Activated T-cell treated with anti-CD3 and anti-CD28 coated beads for 48 hours (primary cell): ENCODE measurements at places on chromosomes 12 and 14.

DNA sequence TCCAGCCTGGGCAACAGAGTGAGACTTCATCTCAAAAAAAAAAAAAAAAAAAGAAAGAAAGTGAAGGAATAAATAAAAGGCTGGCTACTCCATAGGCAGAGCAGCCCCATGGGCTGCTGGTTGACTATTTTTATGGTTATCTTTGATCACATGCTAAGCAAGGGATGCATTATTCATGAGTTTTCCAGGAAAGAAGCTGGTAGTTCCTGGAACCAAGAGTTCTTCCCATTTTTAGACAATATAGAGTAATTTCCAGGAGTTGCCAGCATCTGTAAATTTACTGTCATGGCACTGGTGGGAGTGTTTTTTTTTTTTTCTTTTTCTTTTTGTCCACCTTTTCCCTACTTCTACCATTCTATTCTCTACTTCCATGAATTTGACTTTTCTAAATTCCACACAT is 24.2 kb downstream of the FGD4 start:
- DNase-seq: no peak

DNA sequence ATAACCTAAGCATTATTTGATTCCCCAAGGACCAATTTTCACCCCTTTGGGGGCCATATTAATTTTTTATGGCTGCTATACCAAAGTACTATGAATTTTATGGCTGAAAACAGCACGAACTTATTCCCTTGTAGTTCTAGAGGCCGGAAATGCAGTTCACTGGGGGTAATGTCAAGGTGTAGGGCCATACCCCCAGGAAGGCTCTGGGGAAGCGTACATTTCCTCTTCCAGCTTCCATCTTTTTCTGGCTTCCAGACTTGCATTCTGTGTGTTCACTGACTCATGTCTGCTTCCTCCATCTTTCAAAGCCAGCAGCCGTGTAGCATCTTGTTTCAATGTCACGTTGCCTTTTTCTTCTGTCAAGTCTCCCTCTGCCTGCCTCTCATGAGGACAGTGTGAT is 133.5 kb downstream of the BICD1 start:
- DNase-seq: no peak

DNA sequence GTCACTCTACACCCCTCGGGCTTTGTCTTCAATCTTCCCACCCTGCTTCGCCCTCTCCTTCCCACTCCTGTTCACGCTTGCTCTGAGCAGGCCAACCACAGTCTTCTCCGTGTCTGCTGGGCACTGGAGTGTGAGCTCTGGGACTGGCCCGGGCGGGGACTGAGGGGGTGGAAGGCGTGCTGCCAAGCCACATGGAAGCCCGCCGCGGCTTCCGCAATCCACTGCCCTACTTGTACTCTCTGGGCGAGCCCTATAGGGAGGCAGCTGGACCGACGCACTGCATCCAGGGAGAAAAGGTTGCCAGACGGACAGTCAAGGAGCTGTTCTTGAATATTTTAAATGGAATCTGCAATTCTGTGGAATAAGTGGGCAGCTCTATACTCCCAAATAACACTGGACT is 24.8 kb downstream of the GOLGA3 start:
- DNase-seq: no peak

DNA sequence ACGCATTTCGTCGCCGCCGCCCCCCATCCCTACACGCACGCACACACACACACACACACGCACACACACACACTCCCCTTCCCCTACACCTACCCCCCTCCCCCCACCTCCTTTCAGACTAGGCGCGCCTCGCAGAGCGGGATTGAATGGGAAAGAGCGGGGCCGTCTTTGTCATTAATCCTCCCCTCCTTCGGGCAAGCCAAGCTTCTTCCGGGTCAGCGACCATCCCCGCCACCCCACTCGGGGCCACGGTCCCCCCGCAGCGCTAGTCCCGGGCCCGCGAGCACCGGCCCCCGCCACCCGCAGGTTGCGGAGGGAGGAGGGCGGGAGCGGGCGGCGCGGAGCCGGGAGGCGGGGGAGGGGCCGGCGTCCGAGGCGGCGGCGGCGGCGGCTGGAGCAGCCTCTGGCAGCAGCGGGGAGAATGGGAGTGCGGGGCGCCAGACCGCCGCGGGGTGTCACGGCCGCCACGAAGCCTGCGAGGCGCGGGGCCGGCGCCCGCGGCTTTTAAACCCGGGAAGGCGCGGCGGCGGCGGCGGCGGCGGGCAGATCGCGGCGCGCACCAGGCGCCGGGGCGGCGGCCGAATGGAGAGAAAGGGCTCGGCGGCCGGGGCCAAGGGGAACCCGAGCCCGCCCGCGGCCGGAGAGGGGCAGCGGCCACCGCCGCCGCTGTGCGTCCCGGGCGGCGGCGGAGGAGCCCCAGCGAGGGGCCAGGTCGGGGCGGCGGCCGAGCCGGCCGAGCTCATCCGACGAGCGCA is at the start of gene TTC9:
Gene TTC9, plus strand, starts transcription at position 369 of the 755 bp plus-strand sequence. Its CDS starts 214 bp downstream, at position 583.
- DNase-seq: no peak

DNA sequence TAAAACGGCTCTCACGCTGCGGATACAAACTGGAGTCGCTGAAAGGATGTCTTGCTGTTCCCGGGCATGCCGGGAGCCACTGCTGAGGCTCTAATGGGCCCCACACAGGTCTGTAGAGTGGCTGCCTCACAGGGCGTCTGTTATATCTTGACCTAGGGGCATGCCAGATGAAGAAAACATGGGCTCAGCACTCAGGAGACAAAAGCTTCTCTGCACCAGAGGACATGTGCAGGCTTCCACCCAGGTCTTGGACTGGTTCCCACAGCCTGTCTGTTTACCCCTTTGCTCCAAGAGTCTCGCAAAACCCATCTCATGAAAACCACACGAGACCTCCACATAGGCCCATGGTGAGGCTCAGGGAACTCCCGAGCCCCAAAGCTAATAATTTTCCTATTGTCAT is 134.2 kb downstream of the RPS29 start:
- DNase-seq: no peak

DNA sequence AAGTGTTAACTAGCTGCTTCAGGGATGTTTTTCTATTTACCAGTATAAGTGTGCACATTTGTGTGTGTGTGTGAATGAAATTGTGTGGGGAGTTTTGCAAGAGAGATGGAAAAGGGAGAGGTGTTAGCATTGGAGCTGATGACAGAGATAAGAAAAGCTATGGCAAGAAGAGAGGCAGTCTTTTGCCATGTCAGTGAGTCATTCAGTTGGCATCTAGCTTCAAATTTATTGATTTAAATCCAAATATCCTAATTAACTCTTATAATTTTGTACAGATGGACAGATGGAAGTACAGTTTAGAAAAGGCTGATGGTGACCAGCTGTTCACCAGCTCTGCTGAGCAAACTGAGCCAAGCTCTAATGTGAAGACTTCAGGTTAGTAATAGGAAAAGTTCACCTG is 3.3 kb upstream of the BHLHE41 start:
- DNase-seq: no peak

DNA sequence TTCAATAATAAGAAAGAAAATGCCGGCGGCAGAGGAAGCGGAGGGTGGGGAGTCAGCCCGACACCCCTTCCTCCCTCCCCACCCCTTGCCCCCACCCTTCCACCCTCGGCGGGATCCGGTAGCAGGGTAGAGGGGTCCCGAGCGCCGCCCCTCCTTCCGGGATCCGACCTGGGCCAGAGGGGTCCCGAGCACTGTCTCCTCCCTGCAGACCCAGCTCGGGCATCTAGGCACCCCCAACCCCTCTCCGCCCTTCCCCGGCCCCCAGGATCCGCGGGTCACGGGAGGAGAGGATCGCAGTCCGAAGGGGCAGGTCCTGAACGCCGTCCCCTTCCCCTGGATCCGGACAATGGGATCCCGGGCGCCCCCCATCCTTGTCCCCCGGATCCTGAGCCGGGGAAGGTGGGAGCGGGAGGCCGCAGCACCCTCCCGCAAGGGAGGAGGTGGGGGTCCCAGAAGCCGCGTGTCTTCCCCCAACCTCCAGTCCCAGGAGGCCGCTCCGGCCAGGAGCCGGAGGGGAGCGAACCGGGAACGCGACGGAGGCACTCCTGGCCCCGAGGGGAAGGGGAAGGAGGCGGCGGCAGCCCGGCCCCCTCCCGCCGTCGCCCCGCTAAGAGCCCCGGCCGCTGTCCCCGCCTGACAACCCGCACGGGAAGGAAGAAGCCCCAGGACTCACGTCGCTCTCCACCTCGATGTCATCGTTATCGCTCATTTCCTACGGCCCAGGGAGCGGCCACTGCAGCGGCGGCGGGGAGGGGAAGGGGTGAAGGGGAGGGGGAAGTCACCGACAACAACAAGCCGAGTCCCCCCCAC is 481 bp downstream of the MAX start:
- peak; percentile 13 for DNase-seq

DNA sequence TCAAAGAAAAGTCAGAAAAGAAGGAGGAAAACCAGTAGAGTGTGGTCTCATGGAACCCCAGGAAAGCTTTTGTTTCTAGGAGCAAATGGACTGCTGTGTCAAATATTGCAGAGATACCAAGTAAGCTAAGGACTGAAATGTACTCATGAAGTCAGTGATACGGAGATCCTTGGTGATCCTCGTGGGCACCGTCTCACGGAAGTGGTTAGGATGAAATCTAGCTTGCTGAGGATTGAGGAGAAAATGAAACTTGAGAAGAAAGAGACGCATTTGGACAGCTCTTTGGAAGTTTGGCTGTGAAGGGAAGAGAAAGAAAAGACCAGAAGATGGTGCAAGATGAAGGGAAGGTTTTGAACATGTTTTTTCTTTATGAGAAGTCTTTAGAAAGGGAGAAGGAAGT is 104.0 kb upstream of the CCND2 start:
- no peak for DNase-seq

GRCh38 chr12:128052331-128052730 is 214.6 kb upstream of the TMEM132C start:
- no peak for DNase-seq

DNA sequence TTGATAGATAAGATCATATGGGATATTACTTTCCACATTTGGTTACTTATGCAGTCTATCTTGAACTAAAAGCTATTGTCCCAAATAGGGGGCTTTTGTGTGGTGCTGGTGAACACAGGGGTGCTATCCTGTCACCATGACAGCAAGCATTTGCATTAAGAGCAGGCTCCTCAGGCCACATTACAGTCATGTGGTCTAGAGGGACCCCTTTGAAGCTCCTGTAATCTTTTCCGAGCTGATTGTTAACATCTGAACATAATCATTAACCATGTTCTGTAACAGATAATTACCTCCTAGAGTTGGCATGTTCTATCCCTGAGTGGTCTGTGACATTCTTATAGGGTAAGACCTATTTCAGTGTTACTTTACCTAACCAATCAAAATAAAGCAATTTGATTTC is 178.8 kb downstream of the KTN1 start:
- no peak for DNase-seq

DNA sequence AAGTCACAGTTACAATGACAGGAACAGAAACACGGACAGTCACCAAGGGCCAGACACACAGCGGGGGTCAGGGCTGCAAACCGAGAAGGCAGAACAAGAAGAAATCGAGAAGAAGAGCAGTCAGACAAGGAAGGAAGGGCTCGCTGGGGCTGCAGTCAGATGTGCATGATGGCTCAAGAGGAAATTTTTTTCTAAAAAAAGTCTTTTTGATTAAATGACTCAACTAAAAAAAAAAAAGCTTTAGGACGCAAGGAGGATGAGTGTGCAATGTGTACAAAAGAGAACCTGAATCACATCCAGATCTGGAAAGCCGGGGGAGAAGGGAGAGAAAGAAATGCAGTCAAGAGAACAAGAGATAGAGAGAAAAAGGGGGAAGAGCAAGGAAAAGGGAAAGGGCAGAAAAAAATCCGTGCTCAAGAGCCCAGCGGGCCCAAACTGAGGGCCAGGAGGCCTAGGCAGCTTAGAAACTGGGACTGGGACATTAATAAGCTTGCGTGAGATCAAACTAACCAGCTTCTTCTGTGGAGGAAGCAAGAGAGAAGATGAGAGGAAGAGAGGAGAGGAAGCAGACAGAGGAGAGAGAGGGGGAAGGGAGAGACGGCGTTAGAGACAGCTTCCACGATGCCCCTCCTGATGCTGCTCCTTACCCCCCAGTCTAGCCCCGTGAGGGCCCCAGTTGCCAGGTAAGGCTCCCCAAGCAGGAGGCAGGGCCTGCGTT is 6.7 kb downstream of the IFFO1 start:
- DNase-seq: no peak

GRCh38 chr12:87428701-87429277 is 600.4 kb downstream of the C12orf50 start:
- DNase-seq: no peak

- no peak for DNase-seq
Measured at GRCh38 chr12:55619354-55620138, 17.1 kb upstream of the OR10P1 start.

DNA sequence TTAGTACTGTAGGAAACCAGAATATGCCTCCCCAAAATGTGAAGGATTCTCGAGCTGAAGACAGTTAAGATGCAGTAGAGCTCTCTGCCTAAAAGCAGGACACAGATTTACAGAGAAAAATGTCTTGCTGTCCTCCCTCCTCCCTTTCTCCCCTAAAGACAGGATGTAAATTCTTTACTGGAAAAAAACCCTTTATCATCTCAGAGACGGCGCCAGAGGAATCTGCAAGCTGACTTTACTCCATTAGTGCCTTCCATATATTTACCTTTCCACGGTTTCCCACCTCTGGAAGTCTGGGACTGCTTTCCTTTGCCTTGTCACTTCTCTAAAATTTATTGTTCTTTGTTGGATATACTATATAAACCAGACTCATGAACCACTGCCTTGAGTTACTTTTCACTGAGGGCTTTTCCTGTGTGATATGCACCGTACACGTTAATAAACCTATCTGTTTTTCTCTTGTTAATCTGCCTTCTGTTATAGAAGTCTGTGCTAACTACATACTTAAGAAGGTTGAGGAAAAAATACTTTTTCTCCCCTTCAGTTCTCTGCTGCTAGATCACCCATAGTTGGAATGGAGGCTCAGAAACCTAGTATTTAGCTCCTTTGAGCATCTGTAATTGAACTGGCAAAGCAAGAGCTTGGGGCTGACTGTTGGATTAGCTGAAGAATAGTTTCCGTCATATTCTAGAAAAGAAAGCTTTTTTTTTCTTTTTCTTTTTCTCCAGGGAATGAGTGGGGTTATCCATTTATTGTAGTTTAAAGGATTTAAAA is 99.9 kb downstream of the RAD51B start:
- no peak for DNase-seq

DNA sequence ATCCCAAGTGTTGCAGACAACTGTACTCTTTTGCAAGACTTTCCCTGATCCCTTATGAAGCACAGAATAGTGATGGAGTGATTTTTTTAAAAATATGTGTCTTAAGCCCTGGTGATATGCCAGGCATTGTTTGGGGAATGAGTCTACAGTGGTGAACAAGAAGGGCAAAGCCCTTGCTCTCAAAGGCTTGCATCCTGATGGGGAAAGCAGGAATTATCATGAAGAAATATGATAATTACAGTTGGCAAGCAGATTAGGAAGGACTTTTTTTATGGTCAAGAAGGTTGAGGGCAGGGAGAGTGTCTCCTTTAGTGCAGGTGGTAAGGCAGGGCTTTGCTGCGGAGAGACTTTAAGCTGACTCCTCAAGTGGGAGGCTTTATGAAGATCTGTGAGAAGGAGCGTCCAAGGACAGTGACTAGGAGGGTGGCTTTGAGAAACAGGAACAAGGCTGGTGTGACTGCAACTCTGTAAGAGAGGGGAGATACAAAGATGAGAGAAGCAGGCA is 100.2 kb downstream of the SYNE2 start:
- DNase-seq: no peak

- no peak for DNase-seq
Measured at GRCh38 chr14:71246539-71246938, 339.3 kb downstream of the PCNX1 start.

- DNase-seq: no peak
Measured at GRCh38 chr12:68139941-68140340, 19.6 kb downstream of the IFNG start.
